ENCODE measurements at places on chromosomes 1 and 21. TPM values are rescaled to one million over a fixed set of nuclear protein-coding genes. Genes with fewer than 3 reads are reported as not detected.

Gene ATG4C
- total RNA-seq, result 4.4 TPM

DNA sequence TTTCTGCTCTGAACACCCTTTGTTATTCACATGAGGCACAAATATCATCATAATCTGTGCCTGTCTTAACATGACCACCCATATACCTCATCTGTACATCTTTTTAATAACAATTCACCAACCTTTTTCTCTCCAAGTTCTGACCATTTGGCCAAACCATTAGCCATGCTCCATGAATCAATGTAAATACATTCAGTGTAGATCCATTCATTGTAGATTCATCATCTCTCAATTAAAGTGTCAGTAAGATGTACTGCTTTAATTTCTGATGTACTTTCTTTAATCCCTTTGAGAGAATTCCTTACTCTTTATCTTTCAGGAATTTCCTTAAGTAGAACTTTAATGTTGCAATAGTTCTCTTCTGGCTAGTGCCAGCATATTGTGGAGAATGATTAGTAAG, 126.2 kb upstream of the LRRC7 start:
- no peak for DNase-seq

DNA sequence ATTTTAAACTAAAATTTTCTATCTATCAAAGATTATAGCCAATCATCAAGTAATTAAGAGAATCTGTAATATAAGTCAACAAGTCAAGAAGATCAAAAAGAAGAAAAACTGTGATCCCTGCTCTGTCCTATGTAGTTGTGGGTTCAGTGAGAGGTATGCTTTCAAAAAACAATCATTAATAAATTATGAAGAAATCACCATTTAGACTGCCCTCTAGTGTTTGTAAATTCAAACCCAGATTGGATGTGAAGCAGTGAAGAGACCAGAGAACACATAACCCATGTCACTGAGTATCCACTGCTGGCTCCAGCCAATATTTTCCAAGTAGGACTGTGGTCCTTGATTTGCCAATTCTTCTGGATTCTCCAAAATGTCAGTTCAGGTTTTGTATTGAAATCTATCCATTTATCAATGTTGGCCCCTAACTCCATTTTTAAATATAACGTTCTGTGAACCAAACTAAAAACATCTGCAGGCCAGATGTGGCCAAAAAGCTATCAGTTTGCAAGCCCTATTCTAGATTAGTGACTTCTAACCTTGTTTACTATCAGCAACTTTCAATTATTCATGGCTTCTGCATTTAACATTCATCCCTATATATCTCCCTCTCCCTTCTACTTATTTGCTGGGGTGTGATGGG, 467.5 kb upstream of the CXADR start:
- peak; percentile 53 for DNase-seq

Gene LCE1A
- not detected for total RNA-seq

DNA sequence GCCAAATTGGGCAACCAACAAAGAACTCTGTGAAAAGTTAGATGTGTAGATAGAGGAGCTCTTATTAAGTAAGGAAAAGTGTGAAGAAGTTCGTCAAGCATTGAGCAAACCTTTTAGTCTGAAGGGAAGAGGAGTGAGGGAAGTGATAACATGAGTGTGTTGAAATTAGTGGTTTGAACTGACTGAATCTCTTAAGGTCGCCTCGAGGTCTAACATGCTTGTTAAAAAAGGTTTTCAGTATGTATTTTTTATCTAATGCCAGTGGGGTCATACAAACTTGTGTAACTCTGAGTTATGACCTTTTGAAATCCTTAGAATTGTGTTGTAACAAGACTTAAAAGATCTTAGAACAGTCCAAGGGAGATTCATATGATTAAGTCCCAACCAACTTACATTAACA, 34.1 kb downstream of the SOAT1 start:
- no peak for DNase-seq

- DNase-seq, result peak; percentile 66
Measured at GRCh38 chr1:98962156-98962555, 42.5 kb downstream of the PLPPR5 start.

All from GM23248 (cell line).